ENCODE measurements at places on chromosomes 6 and 20.

DNA sequence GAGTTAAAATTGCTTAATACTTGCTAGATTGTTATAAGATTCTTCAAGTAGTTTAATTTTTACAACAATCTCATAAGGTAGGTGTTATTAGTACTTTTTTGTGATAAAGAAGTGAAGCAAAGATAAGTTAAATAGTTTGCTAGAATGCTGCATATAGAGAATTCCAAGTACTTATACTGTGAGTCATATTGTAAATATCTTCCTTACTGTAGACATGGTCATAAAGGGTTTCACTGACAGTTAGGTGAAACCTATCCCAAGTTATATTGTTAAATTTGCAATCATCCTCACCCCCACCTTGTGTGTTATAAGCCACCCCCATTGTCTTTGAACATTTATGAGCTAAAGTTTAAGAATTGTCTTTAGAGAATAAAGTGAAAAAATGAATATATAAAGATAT is 142.0 kb downstream of the FAM83B start:
- DNase-seq: no peak

GRCh38 chr6:136969930-136970329 is 47.8 kb downstream of the SLC35D3 start:
- no peak for DNase-seq

DNA sequence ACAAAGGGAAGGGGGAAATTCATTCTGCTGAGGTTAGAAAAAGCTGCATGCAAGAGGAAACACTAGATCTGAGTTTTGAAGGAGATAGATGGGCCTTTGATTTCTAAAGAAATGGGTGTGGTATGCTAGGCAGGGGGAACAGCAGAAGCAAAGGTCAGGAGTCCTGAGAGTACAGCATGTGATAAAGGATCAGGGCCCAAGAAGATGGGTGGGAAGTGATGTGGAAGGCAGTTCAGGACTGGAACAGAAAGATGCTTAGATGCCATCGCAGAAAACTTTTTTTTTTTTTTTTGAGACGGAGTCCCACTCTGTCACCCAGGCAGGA is 126.2 kb downstream of the ALDH8A1 start:
- no peak for DNase-seq

DNA sequence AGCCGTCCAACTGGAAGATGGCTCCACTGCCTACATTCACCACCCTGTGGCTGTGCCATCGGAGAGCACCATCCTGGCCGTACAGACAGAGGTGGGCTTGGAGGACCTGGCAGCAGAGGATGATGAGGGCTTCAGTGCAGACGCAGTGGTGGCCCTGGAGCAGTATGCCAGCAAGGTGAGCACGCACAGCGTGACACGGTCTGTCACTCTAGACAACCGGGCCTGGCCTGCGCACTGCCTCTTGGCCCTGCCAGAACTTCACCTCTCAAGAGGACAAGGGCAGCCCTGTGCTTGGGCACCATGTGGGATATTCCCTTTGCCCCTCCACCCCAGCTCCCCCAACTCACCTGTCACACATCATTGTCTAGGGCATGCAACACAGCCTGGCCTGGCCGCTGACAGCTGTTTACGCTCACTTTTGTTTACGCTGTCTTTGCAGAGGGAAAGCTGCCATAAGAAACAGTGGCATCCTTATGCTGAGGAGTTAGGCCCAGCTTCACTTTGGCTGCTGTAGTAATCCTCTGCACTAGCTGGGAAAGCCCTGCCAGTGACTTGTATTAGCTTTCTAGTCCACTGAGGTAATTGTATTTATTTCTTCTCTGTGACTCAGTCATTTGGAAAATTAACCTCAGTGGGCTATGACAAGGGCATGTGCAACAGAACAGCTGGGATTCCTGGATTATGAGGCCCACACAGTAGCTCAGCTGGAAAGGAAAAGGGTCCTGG is 9.8 kb upstream of the DEF6 start:
- DNase-seq: no peak

GRCh38 chr6:146855889-146856288 is 257.1 kb downstream of the ADGB start:
- no peak for DNase-seq

GRCh38 chr20:38298768-38299288 is 5.1 kb upstream of the BPI start:
- no peak for DNase-seq

DNA sequence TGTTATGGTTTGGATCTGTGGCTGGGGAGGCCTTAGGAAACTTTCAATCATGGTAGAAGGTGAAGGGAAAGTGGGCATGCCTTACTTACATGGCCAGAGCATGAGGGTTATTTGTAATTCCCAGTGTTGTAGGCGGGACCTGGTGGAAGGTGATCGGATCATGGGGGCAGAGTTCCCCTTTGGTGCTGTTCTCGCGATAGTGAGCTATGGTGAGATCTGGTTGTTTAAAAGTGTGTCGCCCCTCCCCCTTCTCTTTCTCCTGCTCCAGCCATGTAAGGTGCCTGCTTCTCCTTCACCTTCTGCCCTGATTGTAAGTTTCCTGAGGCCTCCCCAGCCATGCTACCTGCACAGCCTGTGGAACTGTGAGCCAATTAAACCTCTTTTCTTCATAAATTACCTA is 145.8 kb downstream of the TFAP2C start:
- DNase-seq: no peak

DNA sequence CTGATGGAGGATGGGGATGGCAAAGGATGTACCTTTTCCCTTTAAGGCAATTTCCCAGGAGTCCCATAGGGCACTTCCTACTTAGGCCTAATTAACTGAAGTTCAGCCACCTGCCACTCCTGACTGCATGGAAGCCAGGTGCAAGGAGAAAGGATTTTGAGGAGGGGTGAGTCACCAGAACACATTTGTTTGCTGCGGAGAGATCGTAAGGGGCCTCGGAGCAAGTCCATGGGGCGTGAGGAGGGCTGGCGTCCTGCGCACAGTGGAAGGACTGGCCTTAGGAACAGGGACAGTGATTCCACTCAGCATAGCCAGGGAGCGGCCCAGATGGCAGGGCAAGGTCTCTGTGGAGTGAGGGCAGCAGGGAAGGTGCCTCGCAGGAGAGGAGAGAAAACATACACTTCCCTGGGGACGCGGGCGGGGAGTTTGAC is 11.8 kb upstream of the MAP1LC3A start:
- DNase-seq: no peak

DNA sequence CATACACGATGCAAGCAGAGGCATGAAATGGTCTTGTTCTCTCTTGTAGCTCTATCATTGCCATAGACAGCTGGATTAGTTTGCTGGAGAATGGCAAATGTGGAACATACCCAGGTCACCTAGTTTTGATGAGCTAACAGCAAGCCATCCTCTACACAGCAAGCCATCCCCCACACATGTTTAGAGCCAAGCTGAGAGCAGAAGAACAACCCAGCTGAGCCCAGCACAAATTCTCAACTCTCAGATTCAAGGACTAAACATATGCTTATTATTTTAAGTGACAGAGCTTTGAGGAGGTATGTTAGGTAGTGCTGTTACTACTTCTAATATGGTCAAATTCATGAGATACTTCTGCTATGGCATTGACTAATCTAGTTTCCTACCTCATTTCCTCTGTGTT is 230.3 kb downstream of the OTOR start:
- DNase-seq: no peak

DNA sequence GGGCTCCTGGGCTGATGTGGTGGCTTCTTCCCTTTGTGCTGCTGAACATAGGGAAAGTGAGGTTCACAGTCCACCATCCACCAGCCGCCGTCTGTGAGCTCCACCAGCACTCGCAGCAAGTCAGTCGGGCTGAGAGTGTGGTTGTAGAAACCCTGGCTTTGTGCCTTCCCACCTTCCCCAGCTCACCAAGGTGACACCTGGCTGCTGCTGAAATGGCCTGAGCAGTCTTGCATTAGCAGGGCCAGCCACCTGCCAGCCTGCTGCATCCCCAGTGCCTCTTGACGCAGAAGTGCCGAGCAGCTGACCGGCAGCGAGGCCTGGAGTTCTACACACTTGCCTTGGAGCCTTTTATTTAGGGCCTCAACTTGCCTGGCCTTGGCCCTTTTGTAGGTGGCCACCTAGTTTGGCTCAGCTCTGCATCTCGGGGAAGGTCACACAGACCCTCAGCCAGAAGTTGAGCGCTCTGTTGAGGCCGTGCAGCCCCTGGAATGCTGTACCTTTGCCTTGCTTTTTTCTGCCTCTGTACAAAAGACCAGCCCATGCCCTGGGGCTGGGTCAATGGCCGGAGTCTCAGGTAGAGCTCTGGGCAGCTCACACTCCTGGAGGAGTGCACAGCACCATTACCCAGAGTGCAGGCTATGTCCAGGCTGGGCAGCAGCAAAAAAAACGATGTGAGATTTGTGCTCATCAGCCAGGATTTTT is 76.5 kb downstream of the PTPN1 start:
- DNase-seq: no peak

- DNase-seq: no peak
These were observed 1.2 kb upstream of the NTSR1 start for GRCh38 chr20:62707276-62707920.

DNA sequence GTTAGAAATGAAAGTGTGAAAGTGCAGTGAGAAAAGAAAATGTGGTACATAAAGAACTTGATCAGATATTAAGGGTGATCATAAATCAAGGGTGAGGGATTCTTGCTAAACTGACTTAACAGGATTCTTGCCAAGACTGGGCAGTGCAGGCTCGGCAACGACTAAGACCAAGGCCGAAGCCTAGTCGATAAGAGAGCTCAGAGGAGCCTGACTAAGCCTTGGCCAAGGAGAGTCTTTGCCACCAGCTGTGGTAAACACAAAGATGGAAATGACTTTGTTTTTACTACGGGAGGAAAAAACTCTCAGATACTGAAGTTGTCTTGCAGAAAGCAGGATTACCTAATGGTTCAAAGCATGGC is 196.6 kb downstream of the LY86 start:
- DNase-seq: no peak

GRCh38 chr20:3777716-3778629 is 3.3 kb downstream of the SPEF1 start:
- DNase-seq: no peak

DNA sequence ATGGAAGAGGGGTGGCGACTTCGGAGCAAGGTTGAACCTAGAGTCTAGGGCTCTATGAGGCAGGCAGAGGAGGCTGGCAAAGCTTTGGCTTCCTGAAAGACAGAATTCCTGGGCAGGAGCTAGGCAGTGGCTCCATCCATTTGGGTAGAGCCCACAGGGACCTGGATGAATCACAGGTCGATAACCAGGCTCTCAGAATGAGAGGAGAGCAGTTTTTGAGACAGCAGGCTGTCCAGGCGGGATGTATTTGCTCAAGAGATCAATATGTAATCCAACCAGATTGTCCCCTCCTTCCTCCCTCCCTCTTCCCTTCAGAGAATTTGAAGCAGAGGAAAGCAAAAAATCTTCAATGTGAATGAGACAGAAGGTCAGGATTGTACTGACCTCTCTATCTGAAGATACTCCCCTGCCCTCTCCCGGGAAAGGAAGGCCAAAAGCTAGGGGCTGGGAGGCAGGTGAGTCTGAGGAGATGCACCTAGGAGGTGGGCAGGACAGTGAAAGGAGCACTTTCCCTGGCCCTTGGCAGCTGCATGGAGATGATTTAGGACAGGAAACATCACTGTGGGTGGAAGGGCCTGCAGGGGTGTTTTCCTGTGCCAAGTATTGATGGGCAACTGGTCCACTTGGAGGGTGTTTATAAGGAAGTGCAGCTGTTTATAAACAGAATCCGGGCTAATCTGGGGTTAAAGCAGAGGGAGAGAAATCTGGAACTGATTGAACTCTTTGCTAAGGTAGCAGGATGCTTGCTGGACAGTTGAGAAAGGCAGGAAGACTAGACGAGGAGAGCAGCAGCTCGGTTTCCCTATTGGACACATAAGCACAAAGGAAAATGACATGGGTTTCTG is 212.4 kb upstream of the LRFN2 start:
- no peak for DNase-seq

GRCh38 chr20:45189861-45190260 is 15.2 kb downstream of the PI3 start:
- no peak for DNase-seq

DNA sequence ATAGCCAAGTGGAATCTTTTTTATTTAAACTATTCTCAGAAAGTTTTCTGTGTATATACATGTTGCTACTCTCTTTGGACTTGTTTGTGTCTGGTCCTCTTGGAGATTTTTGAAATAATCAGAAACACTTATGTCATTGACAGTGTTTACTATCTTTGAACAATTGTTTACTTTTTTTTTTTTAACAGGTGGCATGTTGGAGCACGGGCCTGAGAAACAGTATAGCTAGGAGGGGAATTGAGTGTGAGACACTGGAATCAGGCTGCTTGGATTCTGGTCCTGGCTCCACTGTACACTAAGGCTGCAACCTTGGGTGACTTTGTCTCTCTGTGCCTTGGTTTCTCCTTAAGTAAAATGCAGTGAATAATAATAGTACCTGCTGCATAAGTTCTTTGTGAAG is 279.6 kb downstream of the PRL start:
- no peak for DNase-seq

GRCh38 chr20:33076662-33077372 is 2.6 kb upstream of the BPIFB4 start:
- no peak for DNase-seq

DNA sequence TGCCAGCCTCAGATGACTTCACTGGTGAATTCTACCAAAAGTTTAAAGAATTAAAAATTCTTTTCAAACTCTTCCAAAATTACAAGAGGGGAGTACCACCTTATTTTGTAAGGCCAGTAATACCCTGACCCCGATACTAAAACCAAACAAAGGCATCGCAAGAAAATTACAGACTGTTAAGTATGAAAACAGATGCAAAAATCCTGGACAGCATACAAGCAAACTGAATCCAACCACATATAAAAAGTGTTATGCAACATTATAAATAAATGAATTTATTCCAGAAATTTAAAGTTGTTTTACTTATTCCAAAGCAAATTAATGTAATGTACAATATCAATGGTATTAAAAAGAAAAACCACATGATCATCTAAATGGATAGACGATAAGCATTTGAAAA is 873.6 kb upstream of the GJE1 start:
- no peak for DNase-seq

- no peak for DNase-seq
These were observed 16.5 kb downstream of the SNAI1 start for GRCh38 chr20:49999329-49999728.

- DNase-seq: no peak
These were observed 183.9 kb downstream of the SYNDIG1 start for GRCh38 chr20:24653306-24653705.

DNA sequence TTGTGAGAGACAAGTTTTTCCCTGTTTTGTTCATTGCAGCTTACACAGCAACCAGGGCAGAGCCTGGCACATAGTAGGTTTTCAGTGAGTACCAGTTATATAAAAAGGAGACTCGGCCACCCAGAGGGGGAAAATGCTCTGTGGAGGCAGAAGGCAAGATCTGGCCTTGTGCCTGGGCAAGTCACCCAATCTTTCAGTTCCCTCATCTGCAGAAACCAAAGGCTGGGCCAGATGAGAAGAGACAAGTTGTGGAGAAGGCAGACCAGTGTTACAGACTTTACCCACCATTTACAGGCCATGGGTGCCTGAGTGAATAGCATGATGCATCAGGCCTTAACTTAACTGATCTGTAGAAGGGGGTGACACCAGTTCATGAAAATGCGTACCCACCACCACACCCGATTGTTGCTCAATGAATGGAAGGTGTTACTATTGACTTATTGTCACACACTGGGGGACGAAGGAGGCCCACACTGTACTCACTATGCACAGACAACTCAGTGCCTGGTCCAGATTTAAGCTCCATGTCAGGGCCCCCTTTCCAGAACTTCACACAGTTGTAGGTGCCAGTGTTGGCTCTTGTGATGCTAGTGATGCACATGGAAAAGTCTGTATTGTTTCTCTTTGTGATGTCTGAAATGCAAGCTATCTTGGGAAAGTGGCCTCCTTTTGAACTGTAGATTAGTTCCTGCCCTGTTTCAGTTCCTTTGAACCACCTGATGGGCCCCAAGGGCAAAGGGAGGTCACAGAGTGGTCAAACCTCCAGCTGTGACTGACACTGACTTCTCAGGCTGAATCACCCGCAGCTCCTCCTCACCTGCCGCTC is 64.3 kb upstream of the SIRPG start:
- no peak for DNase-seq

All from keratinocyte (primary cell).